ENCODE measurements at places on chromosomes 4 and X. TPM values are rescaled to one million over a fixed set of nuclear protein-coding genes. Genes with fewer than 3 reads are reported as not detected.

GRCh38 chr4:142550965-142551364 is 295.1 kb downstream of the INPP4B start:
- DNase-seq, result peak; percentile 49

The CTAG2 gene
- not detected for total RNA-seq

The XG gene
- total RNA-seq, result not detected

GRCh38 chrX:154317391-154317995 is 21.9 kb downstream of the TKTL1 start:
- peak; percentile 12 for DNase-seq

The SEC24B gene
- 15.4 TPM for total RNA-seq

- peak; percentile 29 for DNase-seq
These were observed 19.4 kb downstream of the MTM1 start for GRCh38 chrX:150587585-150588503.

- DNase-seq, result no peak
These were observed 242.2 kb upstream of the CTSO start for GRCh38 chr4:156195914-156196313.

DNA sequence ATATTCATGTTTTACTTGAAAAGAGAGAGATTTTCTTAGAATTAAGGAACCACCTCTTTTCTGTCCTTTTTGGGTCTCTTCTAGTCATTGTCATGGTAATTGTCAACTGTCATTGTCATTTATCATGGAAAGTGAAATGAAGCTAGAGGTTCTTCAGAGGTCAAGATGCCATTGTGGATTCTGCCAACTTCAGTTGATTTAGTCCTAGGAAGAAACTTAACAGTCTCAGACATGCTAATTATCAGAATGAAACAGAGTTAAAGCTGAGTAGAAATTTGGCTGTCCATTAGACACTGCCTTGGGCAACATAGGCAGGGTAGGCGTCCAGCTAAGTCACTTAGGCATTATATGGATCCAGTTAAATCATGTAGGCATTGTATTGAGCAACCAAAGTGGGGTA is 796.1 kb upstream of the ADGRL3 start:
- no peak for DNase-seq

DNA sequence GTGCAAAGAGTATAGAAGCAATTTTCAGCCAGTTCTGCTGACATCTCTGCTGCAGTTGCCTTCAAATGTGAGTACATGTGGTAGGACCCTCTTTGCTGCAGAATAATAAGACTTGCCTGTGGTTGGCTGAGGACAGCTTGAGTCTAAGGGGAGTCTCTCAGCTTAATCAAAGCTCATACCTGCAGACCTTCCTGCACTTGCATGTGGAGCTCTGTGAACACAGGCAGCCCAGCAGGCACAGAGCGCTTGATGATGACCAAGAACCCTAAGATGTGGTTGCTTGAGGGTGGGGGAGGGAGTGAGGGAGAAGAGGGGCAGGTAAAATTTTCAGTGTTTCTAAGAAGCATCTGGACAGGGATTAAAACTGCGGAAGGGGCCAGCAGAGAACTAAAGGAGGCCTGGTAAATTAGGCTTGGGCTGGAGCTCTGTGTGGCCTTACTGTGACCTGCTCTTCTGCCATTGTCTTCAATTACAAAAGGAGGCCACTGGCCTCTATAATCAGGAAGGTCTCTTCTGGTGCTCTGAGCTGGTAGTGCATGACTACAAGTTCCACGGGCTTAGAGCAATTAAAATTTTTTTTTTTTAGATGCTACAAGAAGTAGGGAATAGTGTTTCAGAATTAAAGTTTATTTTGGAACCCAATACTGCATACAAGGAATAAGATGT is 59.9 kb upstream of the CHRNA9 start:
- no peak for DNase-seq

The C4orf50 gene
- not detected for total RNA-seq

DNA sequence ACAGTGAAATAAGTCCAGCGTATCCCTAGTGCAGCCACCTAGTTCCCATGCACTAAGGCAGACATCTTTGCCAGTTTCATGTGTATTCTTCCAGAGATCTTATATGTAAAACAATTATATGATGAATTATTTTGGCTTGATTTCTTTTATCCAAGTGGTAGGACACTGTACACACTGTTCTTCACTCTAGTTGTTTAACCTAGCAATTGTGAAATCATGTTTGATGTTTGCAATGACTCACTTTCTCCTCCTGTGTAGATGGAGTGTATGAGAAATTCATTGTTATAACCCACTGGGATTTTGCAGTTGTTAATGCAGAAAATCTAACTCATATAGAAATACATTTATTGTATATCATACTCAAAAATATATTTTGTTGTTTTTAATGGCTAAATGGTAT is 17.5 kb upstream of the TBC1D1 start:
- DNase-seq, result peak; percentile 21

- no peak for DNase-seq
These were observed 479.3 kb downstream of the INPP4B start for GRCh38 chr4:142366769-142367181.

DNA sequence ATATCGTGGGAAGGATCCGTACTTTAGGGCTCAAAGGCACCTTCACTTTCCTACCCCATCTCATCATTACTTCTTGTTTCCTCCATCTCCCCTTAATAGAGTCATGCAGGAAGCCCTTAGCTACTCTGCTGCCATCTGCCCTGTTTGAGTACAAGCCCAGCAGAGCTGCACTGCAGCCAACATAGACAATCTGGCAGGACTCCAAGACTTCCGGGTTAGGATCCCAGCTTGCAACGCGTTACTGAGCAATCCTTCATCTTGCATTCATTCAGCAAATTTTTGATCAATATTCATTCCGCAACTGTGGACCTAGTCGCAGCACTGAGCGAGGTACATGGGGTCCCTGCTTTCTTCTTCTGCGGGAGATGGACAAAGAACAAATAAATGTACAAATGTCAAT is 344.9 kb downstream of the BCOR start:
- DNase-seq, result peak; percentile 56

DNA sequence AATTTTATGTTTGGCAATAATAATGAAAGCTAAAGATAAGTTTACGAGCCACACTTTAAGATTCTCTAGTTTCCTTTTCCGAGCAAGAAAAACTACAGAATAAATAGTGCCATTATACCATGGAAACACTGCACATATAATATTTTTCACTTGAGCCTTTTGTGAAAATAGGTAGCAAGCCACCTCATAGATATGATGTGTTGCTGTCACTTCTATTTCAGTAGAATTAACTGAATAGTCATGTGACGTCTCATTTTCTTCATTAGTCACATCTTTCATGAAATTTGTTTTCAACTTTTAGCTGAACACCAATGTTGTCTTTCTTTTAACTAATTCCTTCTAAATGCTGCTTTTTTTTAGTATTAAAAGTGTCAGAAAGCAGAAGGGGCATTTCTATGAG is 574.3 kb downstream of the INPP4B start:
- no peak for DNase-seq

The DSPP gene
- total RNA-seq, result not detected

- DNase-seq, result no peak
These were observed 12.4 kb downstream of the SMIM14 start for GRCh38 chr4:39626261-39626660.

GRCh38 chr4:175109933-175110332 is 191.8 kb downstream of the ADAM29 start:
- DNase-seq, result no peak

DNA sequence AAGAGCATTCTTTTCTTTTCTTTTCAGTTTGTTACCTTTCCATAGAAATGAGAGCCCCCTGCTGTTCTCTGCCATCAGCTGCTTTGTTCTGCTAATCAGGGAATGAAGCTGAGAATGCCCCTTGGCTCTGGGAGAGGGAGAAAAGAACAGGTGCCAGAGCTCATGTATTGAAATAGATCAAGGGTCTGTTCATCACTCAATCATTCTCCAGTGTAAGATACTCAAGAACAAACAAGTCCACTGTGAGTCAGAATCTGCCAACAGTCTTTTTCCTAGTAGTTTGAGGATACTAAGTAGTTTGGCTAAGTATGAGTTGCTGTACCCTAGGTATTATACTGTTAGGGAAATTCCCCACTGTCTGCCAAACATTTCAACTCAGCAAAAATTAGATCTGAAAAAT is 144.3 kb downstream of the RTL3 start:
- no peak for DNase-seq

- DNase-seq, result no peak
These were observed 175.4 kb upstream of the PSAPL1 start for GRCh38 chr4:7610022-7610670.

DNA sequence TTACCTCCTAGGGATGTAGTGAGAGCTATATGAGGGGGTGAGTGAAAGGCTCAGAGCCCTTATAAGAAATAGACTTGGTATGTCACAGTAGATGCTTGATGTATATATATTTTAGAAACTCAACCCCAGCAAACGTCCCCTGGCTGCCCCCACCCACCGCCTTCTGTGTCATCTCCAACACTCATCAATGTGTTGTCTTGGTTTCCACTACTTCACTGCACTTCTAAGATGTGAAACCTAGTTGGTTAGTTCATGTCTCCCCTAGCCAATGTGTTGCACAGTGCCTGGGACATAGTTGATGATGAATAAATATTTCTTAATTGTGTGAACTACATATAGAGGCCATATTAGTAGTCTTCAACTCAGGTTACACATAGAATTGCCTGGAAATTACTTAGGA is 4.4 kb downstream of the FGFBP2 start:
- no peak for DNase-seq

DNA sequence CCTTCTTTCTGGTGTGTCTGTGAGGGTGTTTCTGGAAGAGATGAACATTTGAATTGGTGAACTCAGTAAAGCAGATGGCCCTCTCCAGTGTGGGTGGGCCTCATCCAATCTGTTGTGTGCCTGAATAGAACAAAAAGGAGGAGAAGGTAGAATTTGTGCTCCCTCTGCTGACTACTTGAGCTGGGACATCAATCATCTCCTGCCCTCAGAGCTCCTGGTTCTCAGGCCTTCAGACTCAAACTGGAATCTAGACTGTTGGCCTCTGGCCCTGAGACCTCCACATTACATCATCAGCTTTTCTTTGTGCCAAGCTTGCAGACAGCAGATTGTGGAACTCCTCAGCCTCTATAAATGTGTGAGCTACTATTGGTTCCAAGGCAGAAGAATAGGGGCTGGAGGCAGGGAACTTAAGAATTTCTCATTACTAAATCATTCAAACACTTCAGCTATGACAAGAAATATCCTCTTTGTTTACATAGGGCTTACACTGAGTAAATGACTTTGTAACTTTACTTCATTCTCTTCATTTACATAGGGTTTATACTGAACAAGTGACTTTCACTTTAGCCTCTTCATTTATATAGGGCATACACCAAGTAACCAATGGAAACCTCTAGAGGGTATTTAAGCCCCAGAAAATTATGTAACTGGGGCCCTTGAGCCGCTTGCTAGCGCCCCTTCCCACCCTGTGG is 86.9 kb upstream of the NWD2 start:
- no peak for DNase-seq

- DNase-seq, result peak; percentile 65
These were observed 47.9 kb upstream of the RGN start for GRCh38 chrX:47030339-47030738.

The FGFBP1 gene
- total RNA-seq, result not detected

DNA sequence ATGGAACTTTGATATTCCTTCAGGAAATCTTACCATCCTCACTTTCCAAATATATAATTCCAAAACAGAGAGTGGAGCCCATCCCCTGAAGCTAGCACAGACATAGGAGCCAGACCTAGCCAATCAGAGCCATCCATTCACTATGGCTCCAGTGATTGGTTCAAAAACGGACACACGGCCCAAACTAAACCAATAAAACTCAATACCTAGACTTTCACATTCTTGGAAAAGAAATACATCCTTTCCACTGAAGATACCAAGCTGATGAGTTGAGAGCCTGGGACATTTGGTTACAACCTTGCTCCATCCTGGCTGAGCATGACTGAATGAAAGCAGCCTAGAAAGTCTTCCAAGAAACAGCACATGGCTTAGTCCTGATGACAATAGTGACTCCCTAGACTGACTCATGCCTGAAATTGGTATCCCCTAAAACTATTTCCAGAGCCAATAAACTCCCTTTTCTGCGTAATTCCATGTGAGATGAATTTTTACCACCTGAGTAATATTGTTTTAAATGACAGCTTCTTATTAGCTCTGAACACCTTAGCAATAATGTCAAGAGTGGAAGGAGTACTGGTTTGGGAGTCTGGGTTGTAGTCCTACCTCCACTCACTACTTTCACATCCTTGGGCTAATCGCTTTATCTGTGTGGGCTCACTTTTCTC is 189.6 kb upstream of the LNX1 start:
- no peak for DNase-seq
